H54 (cell line): ENCODE measurements at places on chromosomes 7 and 10.

GRCh38 chr7:155237297-155237696 lies 60.4 kb upstream of the INSIG1 start:
- no peak for DNase-seq

DNA sequence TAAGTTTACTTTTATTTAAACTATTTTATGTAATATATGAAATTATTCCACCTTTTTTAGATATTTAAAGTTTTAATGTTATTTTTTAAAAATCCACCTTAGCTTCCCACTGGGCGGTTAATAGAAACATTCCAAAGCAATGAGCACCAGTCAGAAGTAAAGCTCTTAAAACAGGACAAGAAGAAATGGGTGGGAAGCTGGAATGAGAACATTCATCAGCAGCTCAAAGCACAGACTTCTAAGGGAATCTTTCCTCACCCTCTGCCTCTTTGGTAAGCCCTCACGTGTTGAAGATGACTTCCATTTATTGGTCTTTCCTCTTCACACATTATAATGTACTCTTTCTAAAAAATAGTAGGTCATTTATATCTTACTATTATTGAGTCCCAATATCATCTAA lies 3.1 kb downstream of the AGMO start:
- no peak for DNase-seq

GRCh38 chr10:34732926-34733325 lies 82.2 kb downstream of the PARD3 start:
- DNase-seq, result no peak

DNA sequence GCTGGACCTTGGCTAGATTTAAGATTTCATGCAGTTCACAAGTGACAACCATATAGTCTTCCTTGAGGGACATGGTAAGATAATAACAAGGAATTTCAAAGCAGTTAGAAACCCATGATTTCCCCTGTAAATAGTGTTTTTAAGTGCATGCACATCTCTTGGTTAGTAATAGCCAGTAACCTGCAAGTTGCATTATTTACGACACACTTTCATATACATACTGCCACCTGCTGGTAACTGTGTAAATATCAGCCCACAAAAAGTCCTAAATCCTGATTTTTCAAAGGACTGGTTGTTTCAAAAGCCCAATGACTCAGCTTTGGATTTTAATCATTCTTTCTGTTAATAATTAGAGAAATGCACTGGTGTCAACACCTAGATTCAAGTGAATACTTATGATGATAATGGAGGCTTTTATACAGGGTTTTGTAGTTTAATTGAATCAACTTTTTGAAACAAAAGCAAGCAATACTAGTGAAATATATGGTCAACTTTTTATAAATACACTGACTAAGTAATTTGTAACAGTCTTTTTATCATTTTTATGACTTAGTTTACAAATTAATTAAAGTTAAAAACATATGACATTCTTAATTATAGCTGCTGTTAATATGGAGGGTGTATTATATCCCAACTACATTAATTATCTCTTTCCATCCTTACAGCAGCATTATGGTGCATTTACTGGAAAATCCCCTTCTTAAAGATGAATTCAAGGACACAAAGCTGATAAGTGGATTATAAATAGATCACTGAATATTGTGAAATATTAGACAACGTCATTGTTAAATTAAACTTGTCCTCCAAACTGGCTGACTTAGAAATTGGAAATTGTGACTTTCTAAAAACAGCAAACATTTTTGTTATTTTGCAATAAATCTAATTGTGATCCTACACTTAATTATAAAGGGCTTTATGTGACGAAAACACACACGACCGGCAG lies 367.7 kb upstream of the SEMA3D start:
- no peak for DNase-seq

GRCh38 chr7:28433699-28434219 lies 21.4 kb downstream of the CREB5 start:
- no peak for DNase-seq

GRCh38 chr10:79976999-79977398 lies 28.1 kb upstream of the SFTPD start:
- no peak for DNase-seq

DNA sequence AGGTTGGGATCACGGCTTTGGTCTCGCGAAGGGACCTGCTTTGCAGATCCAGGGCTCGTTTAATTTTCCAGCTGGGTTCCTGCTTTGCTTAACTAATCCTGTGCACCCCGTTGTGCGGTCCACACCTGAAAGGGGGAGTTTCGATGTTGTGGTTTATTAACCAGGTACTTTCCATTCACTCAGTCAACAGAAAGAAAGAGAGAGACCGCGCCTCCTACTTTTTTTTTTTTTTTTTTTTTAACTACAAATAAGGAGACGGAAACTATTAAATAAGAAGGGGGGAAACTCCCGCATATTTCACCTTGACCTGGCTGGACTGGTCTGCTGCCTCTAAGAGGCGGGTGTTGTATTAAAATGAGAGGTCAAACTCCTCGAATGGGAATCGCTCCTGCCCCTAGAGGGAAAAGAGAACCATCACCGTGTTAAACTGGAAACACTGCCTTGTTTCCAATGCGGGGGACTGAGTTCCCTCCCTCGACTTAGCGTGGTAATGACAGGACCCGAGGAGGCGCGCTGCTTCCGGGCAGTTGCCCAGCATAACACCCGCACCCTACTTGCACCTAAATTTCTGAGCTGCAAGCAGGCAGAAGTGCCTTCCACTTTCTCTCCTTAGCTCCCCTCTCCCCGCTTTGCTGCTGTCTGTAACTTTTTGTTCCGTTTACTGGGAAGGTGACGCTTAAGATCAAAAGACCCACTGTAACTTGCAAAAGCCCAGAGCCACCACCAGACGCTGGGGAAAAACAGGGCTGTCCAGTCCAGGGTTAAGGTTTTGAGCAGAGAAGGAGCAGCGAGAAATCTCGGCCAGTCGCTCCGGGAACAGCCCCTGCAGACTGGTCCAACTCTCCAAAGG lies 1.1 kb upstream of the ITGB8 start:
- DNase-seq, result peak; percentile 75

DNA sequence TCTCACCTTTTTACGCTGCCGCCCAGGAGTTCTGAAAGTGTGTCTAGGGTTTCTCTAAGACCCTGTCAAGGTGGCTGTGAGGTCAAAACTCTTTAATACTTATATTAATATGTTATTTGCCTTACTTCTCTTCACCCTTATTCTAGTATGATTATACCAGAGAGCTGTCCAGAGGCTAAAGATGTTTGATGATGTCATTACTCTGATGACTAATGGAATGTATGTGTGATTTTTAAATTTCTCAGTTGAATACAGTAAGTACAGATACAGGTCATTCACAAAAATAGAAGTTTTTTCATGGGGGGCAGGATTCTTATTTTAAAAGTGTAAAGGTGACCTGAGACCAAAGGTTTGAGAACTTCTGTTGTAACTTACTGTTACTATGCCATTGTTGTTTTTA lies 150.6 kb upstream of the FOXP2 start:
- no peak for DNase-seq

GRCh38 chr10:43691485-43691884 lies 42.8 kb upstream of the ZNF32 start:
- peak; percentile 56 for DNase-seq

DNA sequence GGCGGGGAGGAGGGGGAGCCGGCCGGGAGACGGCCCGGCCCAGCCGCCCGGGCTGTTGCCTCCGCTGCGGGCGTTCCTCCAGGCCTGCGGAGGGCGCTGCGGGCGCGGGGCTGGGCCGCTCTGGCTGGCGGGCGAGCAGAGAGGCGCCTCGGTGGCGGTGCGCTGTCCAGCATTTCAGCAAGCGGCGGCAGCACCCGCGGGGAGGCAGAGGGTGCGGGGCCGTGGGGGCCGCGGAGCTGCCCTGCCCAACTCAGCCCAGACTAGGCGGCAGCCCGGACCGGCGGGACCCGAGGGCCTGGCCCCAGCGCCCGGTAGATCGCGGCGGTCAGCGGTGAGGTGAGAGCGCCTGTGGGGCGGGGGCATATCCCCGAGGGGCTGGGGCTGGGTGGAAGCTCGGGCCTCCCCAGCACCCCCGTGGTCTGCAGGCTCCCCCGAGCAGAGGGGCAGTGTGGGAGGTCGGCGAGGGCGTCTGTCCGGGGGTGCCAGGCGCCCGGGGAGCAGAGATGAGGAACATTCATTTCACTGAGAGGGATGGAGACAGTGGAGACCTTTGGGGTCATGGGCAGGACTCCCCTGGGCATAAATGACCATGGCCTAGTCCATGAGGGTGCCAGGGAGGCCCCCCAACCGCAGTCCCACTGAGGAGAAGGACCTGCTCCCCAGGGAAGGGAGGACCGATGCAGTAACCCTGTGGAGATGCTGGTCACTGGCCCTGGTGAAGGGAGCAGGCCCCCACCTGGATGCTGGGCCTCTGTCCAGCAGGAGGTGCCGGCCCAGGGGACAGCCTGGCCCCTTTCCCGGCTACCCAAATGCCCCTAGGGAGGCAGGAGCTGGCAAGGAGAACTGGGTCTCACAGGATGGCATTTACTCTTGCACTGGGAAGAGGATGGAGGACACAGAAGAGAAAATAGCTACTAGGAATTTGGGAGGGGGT lies at the start of gene SRRM3:
Gene SRRM3, plus strand, starts transcription at position 165 of the 934 bp plus-strand sequence. CDS start 33,171 bp downstream, outside the sequence.
- peak; percentile 74 for DNase-seq

GRCh38 chr10:105262666-105263065 lies 621.6 kb downstream of the SORCS3 start:
- no peak for DNase-seq

DNA sequence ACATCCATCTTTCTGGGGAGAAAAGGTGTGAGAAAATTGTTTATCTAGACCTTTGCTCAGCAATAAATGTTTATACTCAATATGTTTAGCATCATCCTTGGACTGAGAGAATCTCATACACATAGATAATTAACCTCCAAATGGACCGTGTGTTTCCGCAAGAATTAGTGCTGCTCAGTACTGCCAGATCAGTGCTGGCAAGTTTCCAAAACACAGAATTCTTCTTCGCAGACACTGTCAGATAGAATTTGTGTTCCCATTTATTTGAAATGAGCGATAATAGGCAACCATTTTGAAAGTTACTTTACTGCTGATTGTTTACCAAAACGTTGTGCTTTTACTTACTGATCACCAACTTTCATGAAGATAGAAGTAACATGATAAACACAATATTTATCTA lies 33.7 kb downstream of the STAMBPL1 start:
- DNase-seq, result no peak

GRCh38 chr7:128362670-128363069 lies 1.2 kb upstream of the PRRT4 start:
- DNase-seq, result peak; percentile 78

GRCh38 chr10:133401500-133401899 lies 7.5 kb downstream of the MTG1 start:
- no peak for DNase-seq

- no peak for DNase-seq
Measured at GRCh38 chr7:2812114-2812487, 32.0 kb downstream of the GNA12 start.

GRCh38 chr10:74824184-74824899 lies 2.1 kb upstream of the KAT6B start:
- DNase-seq, result no peak

DNA sequence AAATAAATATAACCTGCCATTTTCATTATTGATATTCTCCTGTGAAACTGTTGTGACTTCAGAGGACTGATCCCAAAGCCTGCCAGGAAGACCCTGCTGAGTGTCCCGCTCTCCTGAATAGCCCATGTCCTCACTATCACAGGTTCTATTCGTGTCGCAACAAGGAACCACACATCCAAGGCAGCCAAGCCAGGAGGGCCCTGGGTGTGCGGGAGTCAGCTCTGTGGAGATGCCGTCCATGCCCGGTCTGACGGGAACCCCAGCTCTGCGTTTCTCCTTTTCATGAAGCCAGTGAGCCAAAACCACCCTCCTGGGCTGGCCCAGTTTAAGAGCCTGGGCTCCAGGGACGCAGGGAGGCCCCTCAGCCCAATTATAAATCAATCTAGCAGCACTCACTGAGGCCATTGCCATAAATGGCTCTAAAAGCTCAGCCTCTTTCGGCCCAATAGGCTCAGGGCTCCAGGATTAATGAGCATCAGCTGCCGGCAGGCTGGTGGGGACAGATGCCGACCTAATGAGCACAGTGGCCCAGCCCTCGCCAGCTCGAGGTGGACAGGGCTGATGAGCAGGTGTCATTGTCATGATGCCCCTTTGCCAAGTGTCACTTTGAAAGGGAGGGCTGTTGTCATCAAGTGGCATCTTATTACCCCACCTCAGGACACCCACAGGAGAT lies 177.9 kb downstream of the PLXNA4 start:
- no peak for DNase-seq

GRCh38 chr7:135942614-135943013 lies 34.5 kb downstream of the MTPN start:
- no peak for DNase-seq

GRCh38 chr10:25176421-25176968 lies 1.7 kb downstream of the GPR158 start:
- DNase-seq, result no peak

GRCh38 chr7:114468844-114469243 lies 54.2 kb downstream of the FOXP2 start:
- DNase-seq, result no peak

DNA sequence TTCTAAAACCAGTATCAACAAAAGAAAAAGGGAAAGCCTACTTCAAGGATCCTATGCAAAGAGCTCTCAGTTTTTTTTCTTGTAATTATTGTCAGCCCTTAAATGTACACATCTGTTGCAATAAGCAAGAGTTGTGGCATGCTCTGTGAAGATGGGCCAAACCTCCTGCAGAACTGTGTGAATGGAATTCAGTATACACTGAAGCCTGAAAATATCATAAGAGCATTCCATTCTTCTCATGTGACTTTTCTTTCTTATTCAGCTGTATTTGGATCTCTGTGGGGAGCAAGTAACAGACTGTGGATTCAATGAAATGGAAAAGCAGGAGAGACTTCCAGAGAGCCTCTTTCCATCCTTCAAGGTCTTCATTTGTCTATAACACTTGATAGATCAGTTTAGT lies 130.7 kb downstream of the SAMD9 start:
- DNase-seq, result no peak

GRCh38 chr10:22285130-22285529 lies 31.1 kb upstream of the COMMD3 start:
- no peak for DNase-seq

GRCh38 chr10:27745732-27746396 lies at the start of gene MKX:
Gene MKX, minus strand, starts transcription at chr10:27745819. Its CDS starts 2,404 bp downstream, at chr10:27743415.
- DNase-seq, result peak; percentile 14

GRCh38 chr10:49150426-49150825 lies 16.6 kb upstream of the FAM170B start:
- no peak for DNase-seq

DNA sequence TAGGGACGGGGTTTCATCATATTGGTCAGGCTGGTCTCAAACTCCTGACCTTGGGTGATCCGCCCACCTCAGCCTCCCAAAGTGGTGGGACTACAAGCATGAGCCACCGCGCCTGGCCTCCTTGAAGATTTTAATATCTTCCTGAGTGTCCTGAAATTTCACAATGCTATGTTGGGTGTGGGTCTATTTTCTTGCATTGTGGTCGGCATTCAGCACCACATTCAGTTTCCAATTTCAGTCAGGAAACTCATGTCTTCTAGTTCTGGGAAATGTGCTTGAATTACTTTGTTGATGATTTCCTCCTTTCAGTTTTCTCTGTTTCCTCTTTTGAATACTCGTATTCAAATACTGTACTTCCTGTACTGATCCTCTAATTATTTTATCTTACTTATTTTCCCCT lies 49.3 kb upstream of the IL6 start:
- no peak for DNase-seq

GRCh38 chr10:103818765-103819374 lies 36.5 kb downstream of the SH3PXD2A start:
- no peak for DNase-seq

- DNase-seq, result no peak
Measured at GRCh38 chr7:83819911-83820310, 171.0 kb upstream of the SEMA3E start.
